ENCODE measurements at places on chromosomes 2 and 18. TPM values are rescaled to one million over a fixed set of nuclear protein-coding genes. Genes with fewer than 3 reads are reported as not detected.

Gene SERPINB10
- total RNA-seq, result not detected

Gene ANKRD30B
- under 0.01 TPM for total RNA-seq

Gene SCG2
- total RNA-seq, result 3.3 TPM

Gene TRAK2
- total RNA-seq, result 36.8 TPM

Gene ZNF804A
- total RNA-seq, result 2.0 TPM

Gene IL36RN
- total RNA-seq, result 0.09 TPM

Gene CTIF
- total RNA-seq, result 43.4 TPM

Gene DSG1
- total RNA-seq, result not detected

Gene ANKRD53
- 0.37 TPM for total RNA-seq

Gene GALNT3
- total RNA-seq, result 0.71 TPM

Gene TCF7L1
- 1.00 TPM for total RNA-seq

Gene CASP10
- 6.4 TPM for total RNA-seq

Gene MAP2
- total RNA-seq, result 0.71 TPM

Gene RFTN2
- 10.5 TPM for total RNA-seq

Gene FABP1
- not detected for total RNA-seq
